ENCODE measurements at places on chromosomes 3 and 15.

GRCh38 chr3:118059096-118059495 lies 975.5 kb downstream of the IGSF11 start:
- no peak for DNase-seq

- no peak for DNase-seq
Measured at GRCh38 chr3:81947359-81947758, 185.9 kb upstream of the GBE1 start.

DNA sequence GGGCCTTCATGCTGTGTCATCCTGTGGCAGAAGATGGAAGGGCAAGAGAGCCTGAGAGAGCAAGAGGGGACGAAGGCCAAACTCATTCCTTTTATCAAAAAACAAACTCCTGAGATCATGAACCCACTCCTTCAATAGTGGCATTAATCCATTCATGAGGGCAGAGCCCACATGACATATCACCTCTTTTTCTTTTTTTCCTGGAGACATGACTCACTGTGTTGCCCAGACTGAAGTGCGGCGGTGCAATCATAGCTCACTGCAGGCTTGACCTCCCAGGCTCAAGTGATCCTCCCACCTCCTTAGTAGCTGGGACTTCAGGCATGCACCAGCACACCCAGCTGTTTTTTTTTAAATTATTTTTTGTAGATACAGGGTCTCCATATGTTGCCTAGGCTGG lies 92.0 kb upstream of the RNU6-1 start:
- no peak for DNase-seq

GRCh38 chr3:100108464-100109079 lies 5.7 kb downstream of the FILIP1L start:
- DNase-seq, result no peak

DNA sequence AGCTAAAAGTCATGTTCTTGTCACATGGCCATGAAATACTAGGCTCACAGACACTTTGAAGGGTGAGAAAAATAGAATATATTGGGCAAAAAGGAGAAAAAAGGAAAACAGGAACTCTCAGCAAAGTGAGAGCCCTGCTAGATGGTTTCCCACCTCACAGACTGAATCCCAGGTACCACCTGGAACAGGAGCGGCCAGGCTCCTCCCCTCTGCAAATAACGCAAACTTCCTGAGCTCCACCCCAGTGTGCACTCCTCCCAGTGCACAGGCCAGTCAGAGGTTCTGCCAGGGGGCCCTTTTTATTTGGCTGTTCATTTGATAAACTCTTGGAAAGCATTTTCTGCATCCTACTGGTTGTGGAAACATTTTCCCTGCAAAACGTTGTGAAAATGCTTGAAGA lies 780.4 kb downstream of the TBL1XR1 start:
- no peak for DNase-seq

- DNase-seq, result no peak
Measured at GRCh38 chr3:178131801-178132200, 404.4 kb upstream of the KCNMB2 start.

GRCh38 chr3:181459516-181459915 lies 252.2 kb upstream of the SOX2 start:
- DNase-seq, result no peak

- no peak for DNase-seq
Measured at GRCh38 chr3:178386401-178386800, 149.8 kb upstream of the KCNMB2 start.

GRCh38 chr15:64000183-64000951 lies 45.9 kb downstream of the DAPK2 start:
- DNase-seq, result no peak

DNA sequence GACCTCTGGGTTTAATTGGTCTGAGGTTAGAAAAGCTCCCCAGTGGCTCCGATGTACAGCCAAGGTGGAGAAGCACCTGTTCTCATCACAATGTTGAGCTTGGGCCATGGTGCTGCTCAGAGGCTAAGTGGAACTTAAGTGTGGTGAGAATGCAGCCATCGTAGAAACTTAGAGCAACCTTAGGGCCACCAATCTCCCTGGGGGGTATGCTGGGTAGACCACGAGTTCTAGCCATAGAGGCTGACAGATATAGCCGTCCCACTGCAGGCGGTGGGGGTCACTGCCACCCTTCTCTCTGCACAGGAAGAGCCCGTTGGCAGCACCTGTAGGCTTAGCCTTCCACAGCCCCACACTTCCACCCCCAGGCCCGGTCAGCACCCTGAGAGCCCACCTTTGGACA lies 38.0 kb downstream of the MGLL start:
- DNase-seq, result no peak

- no peak for DNase-seq
Measured at GRCh38 chr3:16510620-16511319, 2.7 kb downstream of the RFTN1 start.

DNA sequence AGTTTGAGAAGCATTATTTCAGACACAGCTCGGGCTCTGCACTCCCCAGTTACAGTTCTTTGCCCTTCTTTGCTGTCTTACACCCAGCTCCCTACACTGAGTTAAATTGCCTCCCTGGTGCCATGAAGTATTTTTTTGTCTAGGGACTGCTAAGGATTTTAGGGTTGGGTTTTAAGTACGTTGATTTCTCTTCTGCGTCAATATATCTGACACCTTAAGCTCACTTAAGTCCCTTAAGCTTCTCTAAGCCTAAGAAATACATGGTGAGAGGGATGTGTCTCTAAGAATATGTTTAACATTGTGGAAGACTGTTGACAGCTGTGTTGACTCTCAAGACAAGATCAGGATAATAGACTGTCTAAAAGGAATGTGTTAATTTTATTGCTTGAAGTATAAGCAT lies 400.5 kb downstream of the PTPRG start:
- no peak for DNase-seq

DNA sequence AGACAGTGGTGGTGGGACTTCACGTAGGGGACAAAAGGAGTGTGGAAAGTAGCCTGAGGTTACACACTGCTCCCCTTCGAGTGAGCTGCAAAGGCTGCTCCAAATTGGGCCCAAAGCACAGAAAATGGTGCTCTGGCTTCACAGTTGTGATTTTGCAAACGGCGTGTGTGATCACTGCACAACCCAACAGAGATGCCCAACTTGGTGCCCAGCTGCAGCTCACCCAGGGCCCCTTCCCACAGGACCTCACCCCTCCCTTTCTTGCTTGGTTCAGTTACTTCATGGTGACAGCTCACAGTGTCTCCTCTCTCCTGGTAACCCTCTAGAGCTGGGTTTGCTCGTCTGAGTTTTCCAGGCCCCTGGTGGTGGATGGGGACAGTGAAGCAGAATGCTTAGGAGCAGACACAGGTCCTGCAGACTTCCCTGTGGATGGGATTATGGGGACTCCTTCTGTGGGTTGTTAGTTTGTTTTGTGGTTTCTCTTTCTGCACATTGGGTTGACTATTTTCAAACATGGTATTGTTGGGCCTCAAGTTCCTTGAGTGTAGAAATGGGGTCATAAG lies 98.3 kb downstream of the TOP2B start:
- DNase-seq, result no peak

DNA sequence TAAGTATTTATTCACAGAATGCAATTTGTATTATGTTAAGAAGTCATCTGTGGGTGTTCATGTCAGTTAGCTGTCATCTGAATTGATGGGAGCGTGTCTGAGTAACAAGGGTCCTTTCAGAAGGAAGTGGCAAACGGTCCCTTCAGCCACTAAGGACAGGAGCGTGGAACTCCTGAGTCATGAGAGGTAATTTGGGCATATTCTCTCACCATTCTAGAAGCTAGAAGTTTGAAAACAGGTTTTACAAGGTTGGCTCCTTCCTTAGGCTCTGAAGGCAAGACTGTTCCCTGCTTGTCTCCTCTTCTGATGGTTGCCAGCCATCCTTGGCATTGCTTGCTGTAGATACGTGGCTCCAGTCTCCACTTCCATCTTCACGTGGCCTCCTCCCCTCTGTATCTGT lies 19.7 kb downstream of the ABHD2 start:
- DNase-seq, result no peak

GRCh38 chr15:82840166-82840565 lies 30.7 kb downstream of the WHAMM start:
- DNase-seq, result no peak

DNA sequence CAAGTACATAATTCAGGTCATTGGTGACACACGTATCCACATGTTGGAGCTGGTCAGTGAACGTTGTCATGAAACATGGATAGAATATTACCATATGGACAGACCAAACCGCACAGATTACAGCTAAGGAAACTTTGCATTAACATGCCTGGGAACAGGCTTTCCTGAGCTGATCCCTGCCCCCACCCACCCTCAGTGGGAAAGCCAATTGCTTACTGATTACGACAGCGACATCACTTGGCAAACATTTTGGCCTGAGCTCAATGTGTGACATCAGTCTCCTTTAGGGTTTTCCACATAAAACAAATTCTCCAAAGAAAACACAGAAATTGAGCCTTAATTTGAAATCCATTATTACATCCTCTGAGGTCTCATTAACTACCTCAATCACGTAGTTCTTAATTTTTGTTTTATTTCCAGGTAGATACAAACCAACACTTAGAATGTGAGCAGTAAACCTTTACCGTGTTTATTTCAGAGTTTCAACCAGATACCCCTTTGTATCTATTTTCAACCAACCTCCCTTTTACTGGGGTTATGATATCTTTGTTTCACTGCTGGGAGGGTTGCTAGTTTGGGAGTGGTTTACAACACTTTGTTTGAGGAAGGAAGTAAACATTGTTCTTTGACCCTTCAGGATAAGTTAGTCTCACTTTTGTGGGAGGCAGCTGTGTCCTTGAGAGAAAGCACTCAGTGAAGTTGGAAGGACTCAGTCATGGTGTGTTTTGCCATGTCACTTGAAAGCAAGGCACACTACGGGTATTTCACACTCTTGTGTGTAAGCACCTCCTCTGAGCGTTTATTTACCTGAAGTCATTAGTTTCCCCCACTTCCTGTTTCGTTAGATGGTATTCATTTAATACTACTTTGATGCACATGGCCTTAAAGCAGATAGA lies 103.1 kb downstream of the CMSS1 start:
- DNase-seq, result no peak

DNA sequence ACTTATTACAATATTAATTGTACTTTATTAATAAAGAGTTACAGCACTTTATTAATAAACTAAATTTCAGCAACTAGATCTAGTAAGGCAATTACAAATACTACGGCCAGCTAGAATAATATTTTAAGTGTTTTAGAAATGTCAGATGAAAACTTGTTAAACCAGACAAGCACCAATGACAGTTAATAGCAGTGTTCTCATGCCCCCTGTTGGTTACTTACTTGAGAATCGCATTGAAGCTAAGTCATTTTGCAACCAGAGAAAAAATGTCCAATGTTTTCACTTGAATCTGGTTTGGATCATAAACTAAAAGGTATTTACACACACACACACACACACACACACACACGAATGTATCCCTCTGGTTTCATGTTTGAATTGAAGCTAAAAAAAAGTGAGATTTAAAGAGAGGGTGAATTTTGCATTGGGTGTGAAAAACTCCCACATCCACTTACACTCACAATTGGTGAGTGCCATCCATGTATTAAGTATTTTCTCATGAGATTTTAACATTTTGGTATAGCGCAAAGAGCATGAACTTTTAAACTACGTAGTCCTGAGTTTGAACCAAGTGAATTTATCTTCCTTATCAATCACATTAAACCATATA lies 347.7 kb downstream of the ZBBX start:
- DNase-seq, result no peak

DNA sequence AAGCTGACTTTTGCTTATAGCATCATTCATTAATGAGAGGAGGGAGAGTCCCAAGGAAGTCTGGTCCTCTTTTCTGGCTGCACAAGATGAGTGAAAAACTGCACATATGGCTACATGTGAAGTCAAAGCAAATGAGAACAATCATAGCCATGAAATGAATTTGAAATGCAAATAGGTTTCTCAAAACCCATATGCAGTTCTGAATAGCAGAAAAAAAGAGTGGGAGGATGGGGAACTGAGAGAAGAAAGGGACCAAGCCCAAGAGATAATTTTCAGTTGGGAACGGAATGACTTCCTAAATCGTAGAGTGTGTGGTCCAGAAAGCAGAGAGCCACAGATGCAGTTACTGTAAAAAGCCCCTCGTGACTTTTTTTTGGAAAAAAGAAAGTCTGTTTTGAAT lies 66.3 kb downstream of the GTPBP8 start:
- no peak for DNase-seq

GRCh38 chr15:36601497-36601932 lies 22.1 kb downstream of the CDIN1 start:
- no peak for DNase-seq

DNA sequence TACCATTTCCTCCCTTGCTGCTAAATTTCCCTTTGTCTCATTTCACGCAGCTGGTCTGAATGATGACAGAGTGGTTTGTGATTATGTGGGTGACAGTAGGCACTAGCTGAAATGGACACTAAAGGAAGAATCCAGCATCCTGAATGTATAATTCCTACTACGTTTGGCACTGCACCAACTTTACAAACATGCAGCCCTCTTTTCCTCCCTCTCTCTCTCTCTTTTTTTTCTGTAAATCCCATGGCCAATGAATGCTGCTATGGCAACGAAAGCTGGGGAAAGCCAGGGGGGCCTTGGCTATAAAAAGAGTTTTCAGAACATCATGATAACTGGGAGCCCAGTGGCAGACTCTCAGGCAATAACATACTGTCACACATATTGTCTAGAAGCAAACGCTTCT lies 367.2 kb upstream of the AGTR1 start:
- no peak for DNase-seq

DNA sequence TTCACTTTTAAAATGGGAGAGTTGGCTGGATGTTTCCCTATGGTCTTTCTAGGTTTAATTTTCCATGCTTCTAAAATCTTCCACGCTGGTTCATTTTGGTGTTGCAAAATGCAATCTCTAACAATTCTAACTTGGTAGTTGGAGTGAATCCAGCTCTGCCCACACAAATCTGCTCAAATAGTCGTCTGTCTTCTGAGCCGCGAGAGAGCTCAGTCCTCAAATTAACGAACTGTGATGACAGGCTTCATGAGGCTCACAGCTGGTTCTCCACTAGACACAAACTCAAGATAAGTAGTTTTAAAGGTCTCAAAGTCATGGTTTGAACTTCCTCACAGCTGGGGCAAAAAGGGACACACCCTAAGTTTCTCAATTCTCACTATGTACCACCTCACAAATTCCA lies 178.6 kb upstream of the LYSMD4 start:
- DNase-seq, result no peak

DNA sequence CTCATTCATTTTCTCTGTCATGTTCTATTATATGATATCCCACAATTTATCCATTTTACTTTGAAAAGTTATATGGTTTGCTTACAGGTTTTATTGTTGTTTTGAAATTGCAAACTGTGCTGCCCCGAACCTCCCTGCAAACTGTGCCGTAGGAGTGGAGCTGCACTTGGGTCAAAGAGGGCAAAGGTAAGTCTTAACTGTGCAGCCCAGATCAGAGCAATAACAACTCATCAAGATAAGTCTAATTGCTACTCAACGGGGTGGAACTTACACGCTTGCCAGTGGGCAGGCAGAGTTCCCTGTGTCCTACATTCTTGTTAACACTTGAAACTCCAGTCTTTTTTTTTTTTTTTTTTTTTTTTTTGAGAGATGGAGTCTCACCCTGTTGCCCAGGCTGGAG lies 33.2 kb downstream of the ZDHHC19 start:
- DNase-seq, result no peak

DNA sequence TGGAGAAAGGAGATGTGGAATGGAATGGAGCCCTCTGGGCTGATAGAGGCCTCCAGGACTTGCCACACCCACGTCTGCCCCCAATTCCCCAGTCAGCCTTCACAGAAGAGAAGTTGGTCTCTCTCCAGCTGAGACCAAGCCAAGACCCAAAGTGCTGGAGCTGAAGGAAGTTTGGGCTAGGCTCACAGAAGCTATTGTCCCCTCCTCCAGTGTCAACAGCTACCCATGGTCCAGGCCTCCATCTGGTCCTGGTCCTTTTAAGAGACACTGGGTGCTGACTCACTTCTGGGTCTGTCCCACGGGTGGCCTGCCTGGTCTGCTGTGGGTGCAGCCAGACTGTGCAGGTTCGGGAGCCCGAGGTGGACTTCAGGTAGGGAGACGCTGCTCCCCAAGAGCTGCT lies 179.8 kb downstream of the APBA2 start:
- no peak for DNase-seq

All from 8988T (cell line).